ENCODE measurements at places on chromosomes 6 and 20.

GRCh38 chr6:114084327-114084890 is 113.5 kb upstream of the HDAC2 start:
- DNase-seq, result no peak

DNA sequence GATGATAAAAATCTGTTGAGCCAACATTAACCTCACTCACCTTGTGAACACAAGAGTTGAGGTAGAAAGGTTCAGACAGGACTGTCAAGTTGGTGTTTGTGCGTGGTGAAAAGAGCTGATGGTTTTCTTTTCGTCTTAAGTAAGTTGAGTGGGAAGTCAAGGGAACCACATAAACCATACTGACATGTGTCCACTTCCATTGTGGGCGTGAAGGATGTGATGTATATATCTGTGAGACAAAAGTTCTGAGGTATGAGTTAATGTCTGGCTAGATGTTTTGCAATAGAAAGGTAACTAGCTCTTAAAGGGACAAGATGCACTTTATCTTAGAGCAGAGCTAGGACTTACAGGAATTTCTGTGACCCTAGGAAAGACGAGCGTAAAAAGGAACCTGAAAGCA is 1272.1 kb upstream of the ADGRB3 start:
- DNase-seq, result no peak

DNA sequence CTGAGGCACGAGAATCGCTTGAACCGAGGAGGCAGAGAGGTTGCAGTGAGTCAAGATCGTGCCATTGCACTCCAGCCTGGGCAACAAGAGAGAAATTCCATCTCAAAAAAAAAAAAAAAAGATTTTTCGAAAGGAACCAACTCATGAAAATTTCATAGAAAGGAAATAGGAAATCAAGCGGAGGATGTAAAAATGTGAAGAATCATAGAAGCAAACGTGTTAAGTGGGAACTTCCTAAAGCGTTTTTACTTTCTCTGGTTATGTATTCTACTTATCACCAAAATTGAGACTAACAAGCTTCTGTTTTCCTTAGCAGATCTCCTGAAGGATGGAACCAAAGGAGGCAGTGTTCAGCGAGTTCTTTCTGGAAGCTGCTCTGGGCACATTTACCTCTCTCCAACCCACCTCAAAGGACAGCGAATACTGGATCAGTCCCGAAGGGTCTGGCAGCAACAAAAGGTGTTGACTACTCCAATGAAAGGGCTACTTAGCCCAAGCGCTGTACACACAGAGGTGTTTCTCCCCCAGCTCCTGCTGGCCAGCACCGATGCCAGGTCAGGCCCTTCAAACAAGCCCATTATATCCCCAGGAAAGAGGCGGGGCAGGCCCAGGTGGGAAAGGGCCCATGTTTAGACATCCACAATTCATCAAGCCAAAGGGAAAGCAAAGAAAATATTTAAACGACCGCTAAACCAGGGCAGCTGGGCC is 327.5 kb upstream of the JARID2 start:
- no peak for DNase-seq

DNA sequence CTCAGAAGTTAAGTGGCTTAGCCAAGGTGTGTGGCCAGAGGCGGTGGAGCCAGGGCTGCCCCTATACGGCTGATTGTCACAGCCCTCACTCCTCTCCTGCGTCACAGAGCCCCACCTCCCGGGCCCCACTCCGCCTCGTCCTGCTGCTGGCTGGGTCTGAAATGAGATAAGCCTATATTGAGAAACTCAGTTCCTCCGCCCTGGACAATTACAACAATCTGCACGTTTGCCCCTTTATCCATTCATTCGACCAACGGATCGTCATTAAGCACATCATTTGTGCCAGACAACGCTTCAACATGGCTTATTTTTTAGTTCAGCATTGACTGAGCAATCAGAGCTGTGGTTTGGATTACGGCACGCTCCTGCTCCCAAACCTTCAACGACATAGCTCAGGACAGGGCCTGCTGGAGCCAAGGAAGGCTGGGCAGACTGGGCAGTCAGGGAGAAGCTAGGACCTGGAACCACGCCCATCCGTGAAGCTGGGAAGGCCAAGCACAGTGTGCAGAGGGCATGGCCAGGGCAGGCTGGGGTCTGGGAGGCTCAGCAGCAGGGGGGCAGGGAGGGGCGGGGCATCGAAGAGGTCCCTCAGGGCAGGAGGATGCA is 16.6 kb upstream of the EZR start:
- no peak for DNase-seq

- DNase-seq, result no peak
Observed at GRCh38 chr6:4928426-4928825, 75.4 kb downstream of the RPP40 start.

DNA sequence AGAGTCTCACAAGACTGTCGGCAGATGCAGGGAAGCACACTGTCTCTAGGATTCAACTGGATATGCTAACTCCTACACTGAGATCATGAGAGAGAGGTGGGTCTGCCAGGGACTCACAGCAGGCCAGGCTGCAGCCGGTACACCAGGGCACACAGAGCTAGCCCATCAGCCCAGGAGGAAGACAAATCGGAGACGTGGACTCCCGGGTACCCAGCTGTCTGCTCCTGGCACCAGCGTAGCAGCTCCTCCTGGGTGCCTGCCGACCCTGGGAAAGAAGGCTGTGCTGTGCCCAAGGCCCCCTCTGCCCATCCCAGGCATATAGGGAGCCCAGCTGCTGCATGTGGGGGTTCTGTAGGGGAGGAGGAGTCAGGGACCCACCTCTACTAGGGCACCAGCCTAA is 7.0 kb downstream of the MICAL1 start:
- no peak for DNase-seq

DNA sequence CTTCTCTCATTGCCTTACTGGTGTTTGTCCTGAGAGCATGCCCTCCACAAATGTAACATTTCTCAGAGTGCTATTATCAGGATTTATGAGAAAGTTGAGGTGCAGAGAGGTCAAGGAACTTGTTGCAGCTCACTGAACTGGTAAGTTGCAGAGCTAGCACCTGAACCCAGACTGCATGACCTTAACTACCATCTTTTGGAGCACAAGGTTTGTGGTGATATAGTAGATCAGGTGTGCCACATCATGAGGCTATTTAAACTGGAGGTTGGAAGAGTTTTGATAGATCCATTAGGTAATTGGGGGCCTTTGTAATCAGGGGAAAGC is 112.0 kb upstream of the CITED2 start:
- DNase-seq, result no peak

All from stimulated activated CD4-positive, alpha-beta T cell treated with anti-CD3 and anti-CD28 coated beads, Interleukin-2, amount 100 ng/mL, for 24 hours (primary cell).